ENCODE measurements at places on chromosomes 16 and 17.

GRCh38 chr17:3040882-3041281 is 22.5 kb downstream of the OR1D5 start:
- no peak for DNase-seq

DNA sequence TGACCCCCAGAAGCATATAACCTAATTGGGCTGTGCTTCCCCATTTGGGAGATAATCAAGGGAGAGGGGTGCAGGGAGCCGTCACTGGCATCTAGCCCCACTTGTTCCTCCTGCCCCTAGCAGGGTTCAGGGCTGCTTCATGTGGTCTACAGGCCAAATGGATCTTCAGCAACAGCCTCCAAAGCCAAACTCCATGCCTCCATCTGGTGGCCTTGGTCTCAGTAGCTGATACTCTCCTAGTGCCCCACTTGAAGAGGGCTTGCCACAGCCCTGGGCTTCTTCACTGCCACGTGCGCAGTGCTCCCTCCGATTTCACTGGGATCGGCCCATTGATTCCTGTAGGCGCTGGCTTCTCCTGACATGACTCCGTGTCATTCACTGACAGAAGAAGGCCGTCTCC is 24.6 kb downstream of the LYRM9 start:
- DNase-seq: no peak

- no peak for DNase-seq
Observed at GRCh38 chr17:4305224-4305623, 41.4 kb upstream of the ANKFY1 start.

DNA sequence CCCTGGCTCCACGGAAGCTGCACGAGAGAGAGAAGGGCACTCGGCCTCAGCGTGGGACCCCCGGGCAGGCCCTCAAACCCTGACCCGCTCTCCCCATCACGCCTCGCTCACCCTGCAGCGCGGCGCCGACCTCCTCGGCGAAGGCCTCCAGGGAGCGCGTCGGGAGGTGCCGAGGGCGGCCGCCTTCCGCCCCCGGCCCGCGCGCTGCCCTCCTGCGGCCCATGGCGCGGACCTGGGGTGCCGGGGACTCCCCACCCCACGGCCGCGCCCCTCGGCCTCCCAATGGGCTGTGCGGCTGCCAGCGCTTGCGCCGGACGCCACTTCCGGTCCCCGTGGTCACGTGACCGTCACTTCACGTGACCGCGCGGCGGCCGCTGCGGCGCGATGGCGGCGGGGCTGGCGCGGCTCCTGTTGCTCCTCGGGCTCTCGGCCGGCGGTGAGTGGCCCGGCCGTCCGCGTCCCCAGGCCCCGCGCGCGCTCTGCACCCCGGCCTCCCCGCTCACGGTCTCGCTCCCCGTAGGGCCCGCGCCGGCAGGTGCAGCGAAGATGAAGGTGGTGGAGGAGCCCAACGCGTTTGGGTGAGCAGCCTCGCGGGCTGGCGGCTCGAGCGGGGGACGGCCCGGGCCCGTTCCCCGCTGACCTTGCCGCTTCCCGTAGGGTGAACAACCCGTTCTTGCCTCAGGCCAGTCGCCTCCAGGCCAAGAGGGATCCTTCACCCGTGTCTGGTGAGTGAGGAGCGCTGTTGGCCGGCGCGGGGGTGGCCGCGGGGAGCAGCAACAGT is at the start of the genes GNPTG and TSR3:
TSS of gene GNPTG (plus strand) at position 350 of the 781 bp plus-strand sequence. CDS start at position 385, 35 bp downstream.
TSS of gene TSR3 (minus strand) at position 297 of the 781 bp plus-strand sequence. CDS start at position 223, 74 bp downstream.
- DNase-seq: peak; percentile 88

- no peak for DNase-seq
Observed at GRCh38 chr17:38921756-38922411, 3.5 kb upstream of the LASP1NB start.

DNA sequence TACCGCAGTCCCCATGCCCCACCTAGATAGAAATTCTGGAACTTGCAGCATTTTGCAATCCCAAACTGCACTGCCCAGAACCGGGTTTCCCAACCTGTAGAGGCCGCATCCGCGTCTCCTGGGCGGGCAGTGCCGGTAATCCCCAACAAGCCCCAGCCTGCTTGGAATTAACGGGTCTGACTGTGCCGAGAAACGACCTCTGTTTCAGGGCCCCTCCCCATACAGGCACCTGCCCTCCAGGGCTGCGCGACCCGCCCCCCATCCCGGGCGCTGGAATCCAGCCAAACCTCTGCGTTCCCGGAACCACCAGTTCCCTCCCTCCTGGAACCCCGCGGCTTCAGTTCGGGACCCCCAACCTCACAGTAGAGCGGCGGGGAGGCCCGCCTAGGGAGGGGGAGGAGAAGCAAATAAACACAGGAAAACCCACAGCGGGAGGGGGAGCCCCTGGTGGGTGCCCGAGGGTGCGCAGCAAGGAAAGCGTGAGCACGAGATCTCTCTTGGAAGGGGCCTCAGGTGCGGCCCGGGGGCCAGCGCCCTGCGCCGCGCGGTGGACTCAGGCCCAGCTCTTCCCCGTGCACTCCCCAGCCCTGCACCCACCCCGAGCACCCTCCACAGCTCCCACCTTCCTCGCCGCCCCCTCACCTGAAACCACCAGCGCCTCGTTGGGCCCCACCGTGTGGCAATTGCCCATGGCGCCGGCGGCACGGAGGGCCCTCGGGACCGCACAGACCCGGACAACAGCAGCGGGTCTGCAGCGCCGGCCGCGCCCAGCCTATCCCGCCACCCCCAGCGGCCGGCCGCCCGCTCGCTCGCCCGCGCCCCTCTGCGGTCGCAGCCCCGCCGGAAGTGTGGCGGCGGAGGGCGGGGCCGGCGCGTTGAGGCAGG is at the start of gene FLOT2:
TSS of gene FLOT2 (minus strand) at position 850 of the 885 bp plus-strand sequence. CDS start at position 691, 159 bp downstream.
- peak; percentile 86 for DNase-seq

GRCh38 chr16:3029491-3030221 is 5.8 kb downstream of the THOC6 start:
- no peak for DNase-seq

- DNase-seq: no peak
Observed at GRCh38 chr16:64440421-64440831, 681.4 kb downstream of the CDH11 start.

GRCh38 chr17:60363700-60364405 is 28.1 kb downstream of the USP32 start:
- no peak for DNase-seq

DNA sequence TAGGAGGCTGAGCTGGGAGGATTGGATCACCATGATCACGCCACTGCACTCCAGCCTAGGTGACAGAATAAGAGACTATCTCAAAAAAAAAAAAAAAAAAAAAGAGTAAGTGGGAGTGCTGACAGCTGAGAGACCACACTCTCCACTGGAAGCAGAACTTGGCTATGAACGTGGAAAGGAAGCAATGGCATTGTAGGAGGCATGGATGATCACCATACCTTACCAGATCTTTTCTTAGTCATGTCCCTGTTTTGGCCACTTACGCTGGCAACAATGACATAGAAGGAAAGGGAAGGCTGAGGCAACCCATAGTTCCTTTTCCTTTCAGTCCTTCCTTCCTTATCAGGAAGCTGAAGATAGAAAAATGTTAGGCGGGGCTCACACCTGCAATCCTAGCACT is 3.7 kb upstream of the ATP1B2 start:
- no peak for DNase-seq

GRCh38 chr17:17722906-17723353 is 41.7 kb downstream of the RAI1 start:
- no peak for DNase-seq

DNA sequence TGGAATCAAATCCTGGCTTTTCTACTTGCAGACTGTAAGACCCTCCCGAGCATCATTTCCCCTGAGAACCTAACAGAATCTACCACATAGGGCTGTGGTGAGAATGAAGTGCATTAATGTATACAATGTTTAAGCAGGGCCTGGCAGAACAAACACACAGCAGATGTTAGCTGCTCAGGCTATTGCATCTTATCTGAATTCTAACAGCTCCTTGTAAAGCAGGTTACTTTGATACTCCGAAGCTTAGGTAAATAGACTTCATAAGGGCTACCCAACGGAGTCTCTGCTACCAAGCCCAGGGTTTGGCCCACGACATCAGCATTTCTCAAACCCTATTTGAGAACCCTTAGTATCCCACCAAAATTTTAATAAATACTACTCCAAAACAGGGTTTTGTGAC is 24.4 kb upstream of the NOS2 start:
- no peak for DNase-seq

DNA sequence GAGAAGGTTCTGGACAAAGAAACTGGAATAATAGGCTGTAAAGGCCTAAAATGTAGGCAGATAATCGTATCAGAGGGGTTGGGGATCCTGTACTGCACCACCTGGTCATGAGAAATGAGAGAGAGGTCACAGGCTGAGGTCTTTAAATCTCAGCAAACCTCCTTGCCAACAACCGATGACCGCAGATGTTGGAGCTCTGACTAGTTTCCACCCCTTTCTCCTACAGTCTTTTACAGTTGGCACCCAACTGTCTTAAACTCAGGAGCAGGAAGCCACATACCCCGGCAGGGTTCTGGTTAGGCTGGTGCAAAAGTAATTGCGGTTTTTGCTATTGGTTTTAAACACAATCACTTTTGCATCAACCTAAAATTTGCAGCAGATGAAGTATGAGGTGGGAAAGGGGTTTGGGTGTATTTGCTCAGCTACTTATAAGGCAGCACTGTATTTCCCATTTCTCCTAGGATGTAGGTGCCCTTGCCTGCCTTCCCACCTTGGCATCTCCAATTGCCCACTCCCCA is 261.8 kb upstream of the MYOCD start:
- no peak for DNase-seq

DNA sequence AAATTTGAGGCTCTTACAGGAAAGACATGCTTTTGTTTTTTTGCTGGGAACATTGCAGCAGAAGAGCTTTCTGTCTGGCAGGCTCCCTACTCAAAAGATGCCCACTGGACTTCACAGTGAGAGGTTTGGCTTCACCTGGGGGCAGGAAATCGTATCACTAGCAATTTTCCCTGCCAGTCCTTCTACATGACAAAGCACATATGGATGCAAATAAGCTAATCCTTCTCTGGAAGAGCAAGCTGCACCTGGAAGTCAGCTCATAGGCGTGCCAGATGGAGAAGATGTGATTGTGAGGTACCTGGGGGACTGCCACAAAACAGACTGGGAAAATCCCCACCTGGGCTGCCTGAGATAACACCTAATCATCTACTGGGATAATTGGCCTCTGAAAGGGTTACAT is 195.0 kb upstream of the CPHXL start:
- DNase-seq: no peak

DNA sequence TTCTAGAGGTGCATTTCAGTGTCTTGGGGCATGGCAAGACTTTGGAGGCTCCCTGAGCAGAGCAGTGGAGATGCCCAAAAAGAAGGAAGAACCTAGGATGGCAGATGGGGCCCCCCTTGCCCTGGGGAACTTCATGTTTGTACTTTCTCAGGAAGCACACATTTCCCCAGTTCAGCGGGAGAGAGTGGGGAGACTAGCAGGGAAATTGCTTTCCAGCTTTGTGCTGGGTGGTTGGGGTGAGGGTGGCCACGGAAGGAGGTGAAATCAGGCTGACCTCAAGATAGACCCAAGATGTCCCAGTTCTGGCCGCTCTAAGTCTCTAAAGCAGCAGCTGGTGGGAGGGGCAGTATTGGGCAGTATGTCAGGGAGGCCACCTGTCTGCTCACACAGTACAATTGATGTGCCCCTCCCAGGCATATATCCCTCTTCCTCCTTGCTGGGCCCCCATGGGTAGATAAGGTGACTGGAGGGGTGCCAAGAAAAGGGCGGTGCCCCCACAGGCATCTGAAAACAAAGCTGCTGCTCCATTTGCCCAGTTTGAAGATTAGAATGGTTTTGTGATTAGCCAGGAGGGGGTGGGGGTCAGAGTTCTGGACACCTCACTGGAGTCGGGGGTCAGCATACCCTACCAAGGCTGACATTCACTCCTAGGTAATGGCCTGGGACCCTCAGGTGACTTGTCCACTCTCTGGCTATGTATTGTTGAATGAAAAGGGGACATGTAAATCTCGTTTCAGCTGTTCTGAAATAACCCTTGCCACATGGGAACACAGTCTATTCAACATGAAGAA is 17.1 kb upstream of the NAGLU start:
- no peak for DNase-seq

DNA sequence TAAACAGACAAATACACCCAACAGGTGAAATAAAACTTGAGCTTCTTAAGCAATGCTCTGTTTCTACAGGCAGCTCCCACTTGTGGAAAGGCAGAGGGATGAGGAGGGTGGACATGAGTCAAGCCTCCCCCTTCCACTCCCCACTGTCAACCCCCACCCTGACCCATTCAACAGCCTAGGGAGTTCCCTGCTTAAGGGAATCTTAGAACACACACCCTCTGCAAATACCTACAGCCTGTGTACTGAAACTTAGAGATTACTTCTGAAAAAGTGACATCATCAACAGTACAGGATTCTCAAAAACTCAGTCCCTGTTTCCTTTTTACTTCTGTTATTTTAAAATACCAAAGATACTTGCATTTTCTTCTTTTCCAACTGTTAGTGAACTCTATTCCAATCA is 345.4 kb downstream of the SOX9 start:
- no peak for DNase-seq

- DNase-seq: no peak
Observed at GRCh38 chr17:45752246-45752645, 31.9 kb upstream of the CRHR1 start.

DNA sequence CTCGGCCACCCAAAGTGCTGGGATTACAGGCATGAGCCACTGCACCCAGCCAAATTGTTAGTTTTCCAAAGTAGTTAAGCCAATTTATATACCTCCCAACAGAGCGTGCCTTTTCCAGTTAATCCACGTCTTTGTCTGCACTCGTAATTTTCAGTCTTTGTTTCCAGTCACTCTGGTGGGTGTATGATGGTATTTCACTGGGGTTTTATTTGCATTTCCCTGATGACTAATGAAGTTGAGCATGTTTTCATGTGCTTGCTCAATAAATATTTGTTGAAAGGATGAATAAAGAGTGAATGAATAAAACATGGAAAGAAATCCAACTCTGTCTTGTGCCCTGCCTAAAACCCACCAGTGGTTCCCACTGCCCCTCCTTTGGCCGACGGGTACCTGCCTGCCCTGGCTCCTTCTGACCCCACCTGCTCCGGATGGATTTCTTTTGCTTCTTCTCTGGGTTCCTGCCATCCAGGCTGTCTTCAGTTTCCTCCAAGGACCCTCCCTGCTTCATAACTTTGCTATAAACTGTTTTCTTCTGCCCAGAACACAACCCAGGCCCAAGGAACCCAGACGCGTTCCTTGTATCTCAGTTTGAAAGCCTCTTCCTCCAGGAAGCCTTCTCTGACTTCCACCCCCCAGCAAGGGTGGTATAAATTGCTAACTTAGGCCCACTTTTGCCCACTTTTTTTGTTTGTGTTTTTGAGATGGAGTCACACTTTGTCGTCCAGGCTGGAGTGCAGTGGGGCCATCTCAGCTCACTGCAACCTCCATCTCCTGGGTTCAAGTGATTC is 3.0 kb upstream of the ABCC1 start:
- no peak for DNase-seq

- no peak for DNase-seq
Observed at GRCh38 chr16:56558024-56558747, 6.7 kb upstream of the MT4 start.

GRCh38 chr17:80323982-80324381 is 63.3 kb downstream of the RNF213 start:
- no peak for DNase-seq

- no peak for DNase-seq
Observed at GRCh38 chr17:3914312-3914670, 2.0 kb downstream of the P2RX1 start.

Data from glutamatergic neuron (in vitro differentiated cells).